ENCODE measurements at places on chromosomes 1 and 21.

DNA sequence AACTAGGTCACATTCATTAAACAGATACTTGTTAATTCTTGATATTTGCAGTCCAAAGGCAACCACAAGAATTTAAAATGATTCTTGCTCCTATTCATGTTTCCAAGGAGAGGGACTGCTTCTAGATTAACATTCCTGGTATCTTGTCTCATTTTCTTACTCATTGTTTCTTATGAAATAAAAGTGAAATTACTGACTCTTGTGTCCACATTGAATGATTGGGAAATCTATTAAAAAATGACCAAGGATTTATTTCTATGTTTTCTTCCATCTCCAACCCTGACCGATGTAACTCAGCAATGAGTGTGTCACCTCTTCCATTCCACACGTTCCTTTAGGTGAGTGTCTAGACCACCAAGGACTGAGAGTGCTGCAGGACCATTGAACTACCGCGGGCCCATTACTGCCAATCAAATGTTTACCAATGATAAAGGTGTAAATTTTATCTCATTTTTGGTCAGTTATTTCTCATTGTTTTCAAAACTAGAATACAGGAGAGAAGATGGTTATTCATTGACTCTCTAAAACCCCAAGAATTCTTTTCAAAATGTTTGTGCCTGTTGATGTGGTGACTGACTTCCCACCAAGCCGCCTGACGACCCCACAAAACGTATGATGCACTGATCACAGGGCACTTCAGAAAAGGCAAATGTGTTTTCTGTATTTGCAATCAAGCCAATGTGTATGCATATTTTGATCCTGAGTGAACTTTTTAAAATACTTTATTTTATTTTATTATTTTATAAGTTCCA lies 414.6 kb upstream of the PTBP2 start:
- peak; percentile 59 for DNase-seq

- DNase-seq: no peak
Observed at GRCh38 chr1:99728494-99729235, 37.8 kb downstream of the FRRS1 start.

DNA sequence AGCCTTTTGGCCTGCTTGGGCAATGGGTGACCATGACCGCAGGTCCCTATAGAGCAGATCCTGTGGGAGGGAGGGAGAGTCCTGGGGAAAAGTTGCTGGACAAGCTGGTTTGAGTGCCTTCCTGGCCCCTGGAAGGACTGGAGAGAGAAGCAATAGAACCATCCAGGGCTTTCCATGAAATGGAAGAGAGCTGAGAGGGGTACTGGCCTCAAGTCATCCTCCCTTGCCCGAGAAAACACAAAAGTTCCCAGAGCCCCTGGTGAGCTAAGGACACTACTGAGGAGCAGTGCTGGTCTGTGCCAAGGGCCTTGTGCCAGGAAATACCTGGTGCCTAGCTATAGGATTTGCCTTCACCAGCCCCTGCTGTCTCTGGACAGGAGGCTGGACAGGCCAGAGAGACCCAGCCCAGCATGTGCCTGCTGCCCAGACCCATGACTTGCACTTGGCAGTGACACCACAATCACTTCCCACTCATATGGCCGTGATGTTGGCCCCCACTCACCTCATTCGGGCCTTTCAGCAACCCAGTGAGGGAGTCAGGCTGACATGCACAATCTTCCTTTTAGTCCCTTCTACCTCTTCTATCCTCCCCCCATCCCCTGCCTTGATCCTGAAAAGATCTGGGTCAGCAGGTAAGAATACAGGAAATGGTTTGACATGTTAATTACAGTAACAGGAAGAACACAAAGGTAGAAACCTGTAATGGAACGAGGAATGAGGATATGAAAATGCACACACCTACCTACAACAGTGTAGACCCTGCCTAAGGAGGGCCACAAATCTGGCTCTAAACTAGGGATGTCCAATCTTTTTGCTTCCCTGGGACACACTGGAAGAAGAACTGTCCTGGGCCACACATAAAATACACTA lies 7.0 kb downstream of the SH3BP5L start:
- no peak for DNase-seq

- DNase-seq: peak; percentile 58
Observed at GRCh38 chr1:39852214-39852791, 31.0 kb downstream of the TRIT1 start.

DNA sequence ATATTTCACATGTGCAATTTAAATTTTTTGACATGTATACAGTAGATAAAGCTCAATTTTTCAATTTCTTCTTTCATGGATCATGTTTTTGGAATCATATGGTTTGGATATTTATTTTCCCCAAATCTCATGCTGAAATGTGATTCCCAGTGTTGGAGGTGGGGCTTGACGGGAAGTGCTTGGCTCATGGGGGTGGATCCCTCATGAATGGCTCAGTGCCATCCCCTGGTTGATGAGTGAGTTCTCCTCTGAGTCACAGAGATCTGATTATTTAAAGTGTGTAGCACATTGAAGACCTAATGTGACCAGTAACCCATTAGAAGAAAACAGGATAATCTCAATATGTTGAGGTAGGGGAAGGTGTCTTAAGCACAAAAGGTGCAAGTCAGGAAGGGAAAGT lies 9.1 kb upstream of the IFI16 start:
- DNase-seq: peak; percentile 80

DNA sequence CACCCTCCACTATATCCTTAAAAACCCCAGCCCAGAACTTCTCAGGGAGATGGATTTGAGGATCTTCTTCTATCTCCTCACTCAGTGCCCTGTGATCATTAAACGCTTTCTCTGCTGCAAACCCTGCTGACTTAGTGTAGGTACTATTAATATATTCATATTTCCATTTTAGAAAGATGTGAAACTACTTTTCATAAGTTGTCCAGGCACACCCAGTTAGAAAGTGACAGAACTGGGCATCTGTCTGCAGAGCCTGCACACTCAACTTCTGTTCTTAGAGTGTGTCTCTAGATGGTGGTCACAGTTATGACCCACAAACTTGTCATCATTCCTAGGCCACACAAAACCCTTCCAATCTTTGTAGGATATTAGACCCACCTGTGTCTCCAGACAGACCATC lies 55.0 kb downstream of the FCRL5 start:
- DNase-seq: no peak

GRCh38 chr1:145690587-145691558 lies 16.3 kb downstream of the PDZK1 start:
- DNase-seq: peak; percentile 41

GRCh38 chr21:25169370-25169769 lies 437.9 kb downstream of the MRPL39 start:
- DNase-seq: no peak

GRCh38 chr1:199046618-199047017 lies 407.8 kb downstream of the PTPRC start:
- DNase-seq: no peak

DNA sequence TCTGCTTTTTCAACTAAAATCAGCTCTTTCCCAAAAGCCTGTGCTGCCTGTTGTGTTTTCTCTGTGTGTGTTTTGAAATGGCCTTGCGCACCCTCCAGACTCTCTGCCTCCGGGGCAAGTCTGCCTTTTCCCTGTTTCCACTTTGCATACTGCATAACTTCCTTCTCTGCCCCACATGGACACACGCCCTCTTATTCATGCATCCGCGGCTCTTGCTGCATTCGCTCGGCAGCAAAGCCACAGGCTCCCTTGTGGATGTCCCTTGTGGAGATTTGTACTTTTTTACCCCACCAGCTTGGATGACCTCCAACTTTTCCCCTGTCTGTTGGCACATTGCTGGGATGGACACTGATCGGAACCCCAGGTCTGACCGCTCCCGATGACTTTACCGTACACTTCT lies 147.6 kb downstream of the ADSS2 start:
- DNase-seq: no peak

GRCh38 chr21:37560385-37560784 lies 193.8 kb downstream of the DYRK1A start:
- no peak for DNase-seq

GRCh38 chr1:210757677-210758076 lies 376.3 kb downstream of the KCNH1 start:
- no peak for DNase-seq

DNA sequence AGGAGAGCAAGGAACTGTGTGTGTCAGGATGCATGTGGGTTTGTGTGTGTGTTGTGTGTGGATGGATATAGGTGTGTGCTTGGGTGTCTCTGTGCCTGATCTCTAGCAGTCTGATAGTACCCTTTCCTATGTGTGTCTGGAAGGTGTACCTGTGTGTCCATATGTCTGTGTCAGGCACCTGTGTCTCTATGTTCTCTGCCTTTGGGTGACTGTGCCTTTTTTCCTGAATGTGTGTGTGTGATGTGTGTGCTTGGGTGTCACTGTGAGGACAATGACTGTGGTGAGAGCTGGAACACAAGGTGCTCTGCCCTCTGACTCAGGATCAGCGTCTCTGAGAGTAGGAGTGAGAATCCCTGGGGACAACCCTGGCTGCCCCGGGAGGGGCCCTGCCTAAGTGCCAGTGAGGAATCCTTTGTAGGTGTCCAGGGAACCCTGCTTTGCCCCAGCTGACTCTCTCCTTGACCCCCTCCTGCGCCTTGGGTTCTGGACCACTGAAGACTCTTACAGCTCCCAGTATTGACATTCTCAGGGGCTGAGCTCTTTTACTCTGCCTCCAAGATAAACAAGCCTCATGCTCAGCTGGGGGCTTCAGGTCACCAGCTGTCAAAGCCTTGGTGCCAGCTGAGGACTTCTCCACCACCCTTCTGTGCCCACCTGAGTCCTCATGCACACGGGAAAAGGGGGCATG lies 735 bp upstream of the EFNA3 start:
- no peak for DNase-seq

DNA sequence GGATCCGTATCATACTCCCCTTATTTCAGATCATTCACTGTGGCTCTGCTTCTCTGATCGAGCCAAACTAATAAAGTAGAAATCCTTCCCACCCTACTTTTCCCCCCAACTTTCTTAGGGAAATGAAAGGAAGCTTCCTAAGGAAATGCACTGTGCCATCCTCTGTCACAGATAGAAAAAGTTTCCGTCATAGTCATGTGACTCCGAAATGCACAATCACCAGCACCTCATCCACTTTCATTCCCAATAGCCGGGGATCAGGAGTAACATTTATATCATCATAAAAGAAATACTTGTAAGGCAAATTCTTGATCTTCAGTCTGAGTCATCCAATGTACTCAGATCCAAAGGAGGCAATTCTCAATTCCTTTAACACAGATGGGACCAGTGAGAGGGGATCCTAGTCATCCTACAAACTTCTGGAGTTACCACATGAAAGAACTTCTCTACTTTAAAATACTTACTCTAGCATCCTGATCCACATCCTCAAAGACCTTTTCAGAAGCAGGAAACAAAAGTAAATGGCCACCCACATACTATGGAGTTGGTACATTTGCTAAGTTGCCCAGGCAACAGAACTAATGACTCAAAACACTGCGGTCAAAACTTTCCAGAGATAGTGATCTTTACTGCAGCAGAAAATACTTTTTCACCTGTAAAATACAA lies 97.8 kb upstream of the ZC3H11B start:
- DNase-seq: peak; percentile 8

- no peak for DNase-seq
Observed at GRCh38 chr21:36480618-36481017, 696 bp upstream of the CLDN14 start.

GRCh38 chr21:27477296-27477695 lies 510.4 kb upstream of the ADAMTS5 start:
- DNase-seq: no peak

DNA sequence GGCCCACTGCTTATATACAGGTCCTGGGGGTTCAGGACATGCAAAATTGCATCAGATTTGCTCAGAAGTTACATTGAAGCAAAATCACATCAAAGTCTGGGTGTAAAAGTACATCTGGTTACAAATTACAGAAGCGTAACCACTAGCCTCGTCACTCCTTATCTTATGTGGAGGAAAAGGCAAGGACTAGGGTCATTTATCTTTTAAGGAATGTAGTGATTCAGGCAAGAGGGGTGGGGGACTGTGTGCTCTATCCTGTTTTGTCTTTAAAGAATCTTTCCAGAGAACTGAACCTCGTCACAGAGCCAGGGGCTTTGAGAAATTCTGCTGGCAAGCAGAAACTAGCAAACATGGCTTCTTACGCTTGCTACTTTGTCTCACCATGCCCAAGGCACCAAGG lies 61.1 kb upstream of the RAB4A start:
- DNase-seq: peak; percentile 9

GRCh38 chr1:40985161-40985560 lies 5.7 kb downstream of the CTPS1 start:
- DNase-seq: no peak

DNA sequence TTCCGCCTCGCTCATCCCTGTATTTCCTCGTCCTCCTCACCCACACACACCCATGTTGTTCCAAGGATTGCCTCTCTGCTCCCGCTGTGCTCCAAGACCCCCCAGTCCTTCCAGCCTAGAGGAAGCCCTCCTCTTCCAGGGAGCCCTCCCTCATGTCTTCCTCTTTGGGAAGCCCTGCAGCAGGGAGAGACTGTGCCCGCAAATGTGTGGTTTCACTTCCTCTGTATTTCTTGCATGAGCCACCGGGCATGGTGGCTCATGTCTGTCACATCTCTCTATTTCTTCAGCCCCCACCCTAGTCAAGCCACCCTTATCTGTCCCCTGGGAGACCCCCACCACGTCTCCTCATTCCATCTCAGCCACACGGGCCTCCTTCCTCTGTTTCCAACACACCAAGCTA lies 57.5 kb upstream of the PAX7 start:
- DNase-seq: no peak

GRCh38 chr1:187504779-187505178 lies 676.0 kb downstream of the PLA2G4A start:
- no peak for DNase-seq

DNA sequence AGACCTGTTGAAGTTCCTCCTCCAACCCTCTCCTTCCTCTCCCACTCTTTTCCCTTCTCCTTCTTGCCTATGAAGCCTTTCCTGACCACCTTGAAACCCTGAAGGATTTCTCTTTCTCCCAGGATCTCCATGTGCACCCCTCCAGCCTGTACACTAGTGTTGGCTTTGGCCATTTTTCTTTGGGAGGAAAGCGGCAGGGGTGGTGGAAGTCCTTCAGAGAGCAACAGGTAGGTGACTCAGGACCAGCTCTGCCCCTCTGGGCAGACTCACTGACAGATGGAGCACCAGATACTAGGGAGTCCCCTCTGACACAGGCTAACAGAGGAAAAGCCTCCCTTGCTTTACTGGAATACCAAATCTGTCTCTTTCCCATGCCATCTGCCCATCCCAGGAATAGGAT lies 4.6 kb downstream of the SLC26A9 start:
- DNase-seq: no peak

DNA sequence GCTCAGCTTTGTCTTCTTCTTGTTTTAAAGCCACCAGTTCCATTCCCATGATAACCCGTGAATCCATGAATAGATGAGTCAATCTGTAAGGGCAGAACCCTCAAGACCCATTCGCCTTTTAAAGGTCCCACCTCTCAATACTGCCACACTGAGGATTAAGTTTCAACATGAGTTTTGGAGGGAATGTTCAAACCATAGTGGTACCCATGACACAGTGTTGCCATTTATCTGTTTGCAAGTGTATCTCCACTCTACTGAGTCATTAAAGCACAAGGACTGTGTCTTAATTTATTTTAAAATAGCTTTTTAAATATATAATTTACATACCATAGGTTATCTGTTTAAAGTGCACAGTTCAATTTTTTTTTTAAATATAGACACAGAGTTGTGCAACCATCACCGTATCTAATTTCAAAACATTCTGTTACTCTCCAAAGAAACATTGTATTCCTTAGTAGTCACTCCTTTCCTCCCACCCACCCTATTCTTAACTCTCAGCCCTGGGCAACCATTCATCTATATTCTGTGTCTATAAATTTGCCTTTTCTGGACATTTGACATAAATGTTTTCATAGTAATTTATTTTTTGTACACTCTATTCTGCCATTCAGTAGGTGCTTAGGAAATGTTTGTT lies 4.8 kb upstream of the IL24 start:
- DNase-seq: no peak

- DNase-seq: no peak
Observed at GRCh38 chr1:214317734-214318133, 36.8 kb downstream of the SMYD2 start.
